ENCODE measurements at places on chromosomes 2 and 18.

- DNase-seq: no peak
Observed at GRCh38 chr2:59233448-59233847, 992.3 kb upstream of the FANCL start.

- DNase-seq: no peak
Observed at GRCh38 chr18:71797554-71797953, 746.6 kb downstream of the CBLN2 start.

DNA sequence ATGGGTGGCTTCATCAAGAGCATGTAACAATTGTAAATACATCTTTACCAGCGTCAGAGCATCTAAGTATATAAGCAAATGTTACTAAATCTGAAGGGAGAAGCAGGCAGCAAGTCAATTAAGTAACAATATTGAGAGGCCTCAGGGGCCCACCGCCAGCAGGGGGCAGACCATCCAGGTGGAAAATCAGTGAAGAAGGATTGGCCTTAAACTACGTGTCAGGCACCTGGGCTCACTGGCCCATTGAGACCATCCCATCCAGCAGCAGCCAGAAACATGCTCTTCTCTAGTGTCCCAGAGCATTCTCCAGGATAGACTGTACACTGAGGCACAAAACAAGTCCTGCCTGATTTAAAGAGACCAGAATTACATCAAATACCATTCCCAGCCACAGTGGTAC, 96.2 kb upstream of the SNTG2 start:
- peak; percentile 7 for DNase-seq

DNA sequence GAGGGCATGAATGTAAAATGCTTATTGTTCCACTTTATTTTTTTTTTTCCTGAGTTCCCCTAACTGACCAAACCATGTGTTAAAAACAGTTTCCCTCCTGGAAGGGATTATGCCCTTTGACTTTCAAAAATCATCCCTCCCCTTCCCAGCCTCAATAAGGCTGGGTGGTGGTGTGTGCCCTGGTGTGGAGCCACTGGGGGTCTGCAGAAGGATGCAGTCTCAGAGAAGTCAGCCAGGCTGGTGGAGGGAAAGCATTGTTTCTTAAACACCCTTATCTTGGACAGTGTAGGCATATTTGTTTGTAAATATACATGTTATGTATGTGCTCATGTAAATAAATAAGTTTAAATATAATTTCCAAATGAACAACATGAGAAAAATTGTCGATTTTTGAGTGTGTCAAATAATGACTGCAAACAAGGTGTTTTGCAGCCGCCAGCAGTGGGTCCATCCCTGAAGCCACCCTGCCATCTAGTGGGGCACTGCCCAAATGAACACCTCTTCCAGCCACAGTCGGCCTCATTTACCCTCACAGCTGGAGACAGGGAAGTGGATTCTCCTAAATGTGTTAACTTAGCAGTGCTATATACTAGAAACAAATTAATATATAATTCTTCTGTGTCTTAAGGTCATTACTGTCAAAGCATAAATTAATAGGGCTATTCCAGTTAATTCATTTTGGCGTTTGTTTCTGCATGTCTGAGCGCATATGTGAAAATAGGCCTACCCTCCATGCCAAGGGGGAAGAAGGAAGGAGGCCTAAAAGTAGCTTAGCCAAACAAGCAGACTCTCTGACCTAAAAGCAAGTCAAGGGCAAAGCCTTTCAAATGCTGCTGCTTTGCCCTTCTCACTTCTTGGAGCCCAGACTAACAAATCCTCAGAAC, 209.6 kb upstream of the PIK3C3 start:
- DNase-seq: no peak

DNA sequence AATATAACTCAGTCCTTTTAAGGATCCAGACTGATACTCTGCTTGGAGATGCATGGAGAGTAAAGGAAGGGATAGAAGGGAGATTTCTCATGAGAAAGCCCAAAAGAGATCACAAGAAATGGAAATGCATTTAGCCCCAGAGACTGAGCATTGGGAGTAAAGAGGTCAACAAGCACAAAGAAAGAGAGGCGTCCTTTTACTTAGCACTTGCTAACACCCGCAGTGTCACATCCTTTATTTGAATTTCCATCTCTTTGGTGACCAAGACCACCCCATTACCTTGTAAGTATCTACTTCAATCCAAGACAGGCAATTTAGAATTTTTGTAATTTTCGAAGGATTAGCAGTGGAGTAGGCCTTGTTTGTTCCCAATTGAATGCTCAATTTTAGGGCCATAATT, 111.8 kb upstream of the DCC start:
- DNase-seq: no peak

GRCh38 chr18:32310774-32311173, 120.9 kb downstream of the MEP1B start:
- DNase-seq: no peak

DNA sequence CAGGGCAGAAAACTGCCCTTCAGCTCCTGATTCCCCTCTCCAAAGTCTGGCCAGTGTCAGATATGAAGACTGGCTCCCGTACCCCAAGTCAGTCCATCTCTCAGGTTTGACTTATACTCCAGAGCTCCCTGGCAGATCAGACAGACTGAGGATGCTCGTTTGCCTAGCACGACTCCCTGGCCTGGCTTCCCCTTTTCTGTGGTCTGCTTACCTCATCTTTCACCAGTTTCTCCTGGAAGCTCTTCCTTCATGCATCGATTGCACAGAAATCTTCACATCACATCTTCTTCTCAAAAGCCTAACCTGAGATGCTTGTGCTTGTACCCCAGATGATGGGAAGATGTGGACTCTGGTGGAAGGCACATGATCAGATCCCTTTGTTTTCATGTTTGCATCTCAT, 387.9 kb upstream of the POU3F3 start:
- DNase-seq: no peak

DNA sequence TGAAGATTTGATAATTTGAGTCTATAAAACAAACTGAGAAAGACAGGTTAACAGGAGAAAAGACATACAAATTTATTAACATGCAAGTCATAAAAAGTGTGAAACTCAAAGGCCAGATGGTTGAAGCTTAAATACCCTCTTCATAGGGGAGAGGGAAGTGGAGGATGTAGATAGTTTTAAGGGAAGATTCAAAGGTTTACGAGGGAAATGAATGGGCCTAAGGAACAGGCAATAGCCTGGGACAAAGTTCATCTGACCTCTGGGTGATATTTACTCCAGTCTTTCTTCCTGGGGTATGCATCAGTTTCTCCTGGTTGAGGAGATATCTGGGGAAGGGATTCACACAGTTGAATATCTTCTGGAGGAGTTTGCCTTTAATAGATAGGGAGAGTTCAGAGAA, 215.0 kb upstream of the SP5 start:
- DNase-seq: no peak

DNA sequence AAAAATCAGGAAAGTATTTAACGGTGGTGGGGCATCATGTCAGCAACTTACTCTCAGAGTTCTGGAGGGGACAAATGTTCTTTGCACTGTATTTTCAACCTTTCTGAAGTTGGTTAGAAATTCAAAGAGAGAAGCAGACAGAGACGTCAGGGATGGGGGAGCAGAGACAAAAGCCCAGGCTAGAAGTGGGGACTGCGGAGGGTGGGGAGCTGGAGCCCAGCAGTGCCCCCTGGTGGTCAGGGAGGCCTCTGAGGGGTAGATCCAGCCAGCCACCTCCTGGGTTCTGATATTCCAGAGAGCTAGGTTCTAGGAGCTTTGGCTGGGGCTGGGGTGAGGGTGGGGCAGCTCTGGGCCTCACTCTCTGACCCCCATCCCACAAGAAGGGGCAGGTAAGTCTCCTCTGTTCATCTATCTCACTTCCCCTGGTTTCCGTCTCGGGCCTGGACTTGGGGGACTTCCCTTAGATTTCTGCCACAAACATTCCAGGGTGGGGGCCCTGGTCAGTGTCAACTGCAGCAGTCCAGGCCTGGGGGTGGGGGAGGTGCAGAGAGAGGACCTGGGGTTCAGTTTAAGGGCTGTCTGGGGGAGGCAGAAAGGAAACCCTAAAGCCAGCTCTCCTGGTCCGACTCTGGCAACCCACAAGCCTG, 8.9 kb downstream of the TNS1 start:
- DNase-seq: peak; percentile 50

DNA sequence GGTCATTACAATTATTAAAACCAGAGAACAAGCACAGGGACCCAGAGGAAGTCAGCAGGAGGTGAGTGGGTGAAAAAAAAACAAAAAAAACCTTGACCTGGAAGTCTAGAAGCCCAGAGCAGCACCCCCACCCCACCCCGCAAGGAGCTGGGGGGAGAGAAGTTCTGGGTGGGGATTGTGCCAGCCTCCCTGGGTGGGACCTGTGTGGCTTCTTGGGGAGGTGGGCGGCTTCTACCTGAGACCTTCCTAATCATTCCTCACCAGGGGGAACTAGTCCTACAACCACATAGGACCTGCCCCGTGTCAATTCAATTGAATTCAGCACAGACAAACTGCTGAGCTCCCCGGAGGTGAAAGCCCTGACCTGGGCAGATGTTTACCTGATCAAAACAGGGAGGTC, 17.3 kb downstream of the EVA1A start:
- DNase-seq: no peak

- no peak for DNase-seq
Observed at GRCh38 chr2:72956936-72957335, 39.6 kb downstream of the EMX1 start.

GRCh38 chr2:130252880-130253645, 54.8 kb upstream of the TUBA3E start:
- no peak for DNase-seq

DNA sequence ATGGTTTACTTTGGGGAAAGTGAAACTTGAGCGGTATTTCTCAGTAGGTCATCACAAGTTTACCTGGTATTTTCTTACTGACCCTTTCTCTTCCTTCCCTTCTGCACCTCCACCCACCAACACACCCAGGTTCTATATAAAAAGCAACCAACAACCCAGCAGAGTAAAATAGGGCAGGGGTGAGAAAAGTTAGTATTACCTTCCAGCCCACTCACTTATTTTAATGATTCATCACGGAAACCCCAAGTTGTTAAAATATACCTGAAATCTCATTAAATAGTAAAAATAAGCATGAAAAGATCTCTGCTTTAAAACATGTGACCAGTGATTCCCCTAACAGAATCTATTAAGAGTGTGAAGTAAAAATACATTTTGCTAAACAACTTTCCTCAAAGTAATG, 306.1 kb downstream of the ZEB2 start:
- no peak for DNase-seq
